ENCODE measurements at places on chromosomes 3 and 15.

- DNase-seq, result no peak
Observed at GRCh38 chr3:190058521-190059241, 62.0 kb downstream of the P3H2 start.

- DNase-seq, result no peak
Observed at GRCh38 chr3:6097021-6097420, 763.9 kb upstream of the GRM7 start.

GRCh38 chr3:183264268-183264667 lies 11.2 kb downstream of the B3GNT5 start:
- DNase-seq, result no peak

DNA sequence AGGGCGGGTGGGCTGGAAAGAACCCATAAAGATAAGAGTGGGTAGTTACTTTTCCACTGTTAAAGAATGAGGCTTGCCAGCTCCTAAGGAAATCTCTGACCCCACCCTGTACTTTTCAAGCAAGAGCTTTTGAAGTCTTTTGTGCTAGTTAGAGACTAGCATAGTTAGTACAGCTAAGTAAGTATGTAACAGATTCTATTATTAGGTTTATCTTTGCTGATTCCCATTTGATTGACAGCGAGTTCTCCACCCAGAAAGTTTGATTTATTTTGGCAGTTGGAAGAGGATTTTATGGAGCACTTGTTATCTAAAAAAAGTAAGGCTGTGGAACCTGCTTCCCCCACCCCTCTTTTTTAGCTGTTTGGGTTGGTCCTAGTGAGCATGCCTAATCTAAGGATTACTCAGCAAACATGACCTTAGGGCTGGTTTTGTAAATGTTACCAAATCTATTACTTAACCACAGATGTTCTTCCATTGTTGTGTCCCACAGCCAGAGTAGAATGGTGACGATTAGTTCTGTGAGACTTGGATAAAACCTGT lies 57.6 kb downstream of the FNDC3B start:
- DNase-seq, result no peak

DNA sequence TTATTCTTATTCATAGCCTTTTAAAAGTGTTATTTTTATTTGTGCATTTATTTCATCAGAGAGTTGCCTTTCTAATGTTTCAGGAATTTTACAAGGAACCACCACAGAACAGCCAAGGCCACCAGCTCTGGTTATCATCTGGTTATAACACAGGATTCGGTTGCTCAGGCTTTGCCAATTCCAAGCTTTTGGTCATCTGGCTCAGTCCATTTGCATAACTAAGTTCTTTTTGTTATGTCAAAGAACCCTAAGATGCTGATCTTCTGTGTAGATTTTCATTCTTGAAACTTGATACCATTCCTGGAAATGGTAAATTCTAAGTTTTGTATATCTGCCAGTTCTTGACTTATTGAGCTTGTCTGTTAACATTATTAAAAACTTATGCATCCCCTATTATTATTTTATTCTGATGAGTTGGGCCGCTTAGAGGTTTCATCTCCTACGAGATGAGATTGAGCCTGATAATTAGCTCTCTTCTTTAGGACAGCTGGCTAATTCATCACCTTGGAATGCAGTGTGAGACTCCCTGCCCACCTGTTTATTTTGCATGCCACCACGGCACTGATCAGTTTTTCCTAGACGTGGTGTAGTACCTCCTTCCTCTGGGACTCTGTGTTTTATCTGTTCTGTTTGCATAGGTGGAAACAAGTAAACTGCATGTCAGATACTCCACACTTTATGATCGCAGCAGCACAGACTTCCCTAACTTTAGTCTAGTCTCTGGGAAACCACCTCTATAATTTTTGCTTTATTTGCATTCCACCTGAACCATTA lies 264.8 kb downstream of the SLCO3A1 start:
- DNase-seq, result no peak

DNA sequence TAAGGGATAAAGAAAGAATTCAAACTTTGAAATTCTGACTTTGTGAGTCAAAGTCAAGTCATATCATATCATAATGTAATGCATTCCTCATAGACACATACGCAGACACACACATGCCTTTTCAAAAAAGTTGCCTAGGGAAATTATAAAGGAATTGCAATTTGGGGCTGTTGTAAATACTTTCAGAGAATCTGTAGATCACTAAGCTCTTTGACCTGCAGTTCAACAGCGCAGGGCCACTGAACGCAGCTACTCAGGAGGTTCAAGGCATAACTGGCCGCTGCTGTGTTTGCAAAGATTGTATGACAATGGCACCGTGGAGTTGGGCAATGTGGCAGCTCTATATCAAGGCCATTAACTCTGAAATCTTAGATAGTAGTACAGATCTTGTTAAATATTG lies 188.4 kb upstream of the THRB start:
- no peak for DNase-seq
